ENCODE measurements at places on chromosomes 5 and 9.

GRCh38 chr9:75226403-75227139, 138.3 kb downstream of the OSTF1 start:
- no peak for DNase-seq

DNA sequence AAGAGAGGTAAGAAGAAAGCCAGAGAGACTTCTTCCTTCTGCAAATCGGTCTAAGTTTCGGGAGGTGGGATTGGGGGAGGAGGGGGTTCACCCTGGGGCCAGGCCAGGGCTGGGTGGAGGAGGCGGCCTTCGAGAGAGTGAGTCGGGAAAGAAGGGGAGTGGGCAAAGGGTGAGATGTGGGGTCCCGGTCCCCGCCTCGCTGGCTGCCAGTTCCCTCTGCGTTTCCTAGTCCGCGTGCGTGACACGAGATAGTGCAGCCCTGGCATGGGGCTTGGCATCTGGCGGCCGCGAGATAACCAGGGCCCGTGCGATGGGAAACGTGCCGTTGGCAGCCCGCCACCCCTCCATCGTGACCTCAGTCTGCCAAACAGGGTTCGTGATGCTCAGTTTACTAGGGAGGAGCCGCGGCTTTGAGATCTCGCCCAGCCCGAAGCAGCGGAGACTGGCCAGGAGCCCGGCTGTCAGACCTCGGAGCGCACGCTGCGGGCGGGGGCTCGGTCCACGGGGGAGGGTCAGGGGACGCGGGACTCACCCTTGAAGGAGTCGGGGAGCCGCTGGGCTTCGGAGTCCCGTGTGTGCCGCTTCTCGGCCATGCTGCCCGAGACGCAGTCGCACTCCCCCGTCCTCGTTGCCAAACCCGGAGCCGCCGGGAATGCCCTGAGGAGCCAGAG, at the start of gene STOM:
STOM (minus strand) TSS at position 656 of the 671 bp plus-strand sequence; CDS start at position 593, 63 bp downstream.
- peak; percentile 73 for DNase-seq

DNA sequence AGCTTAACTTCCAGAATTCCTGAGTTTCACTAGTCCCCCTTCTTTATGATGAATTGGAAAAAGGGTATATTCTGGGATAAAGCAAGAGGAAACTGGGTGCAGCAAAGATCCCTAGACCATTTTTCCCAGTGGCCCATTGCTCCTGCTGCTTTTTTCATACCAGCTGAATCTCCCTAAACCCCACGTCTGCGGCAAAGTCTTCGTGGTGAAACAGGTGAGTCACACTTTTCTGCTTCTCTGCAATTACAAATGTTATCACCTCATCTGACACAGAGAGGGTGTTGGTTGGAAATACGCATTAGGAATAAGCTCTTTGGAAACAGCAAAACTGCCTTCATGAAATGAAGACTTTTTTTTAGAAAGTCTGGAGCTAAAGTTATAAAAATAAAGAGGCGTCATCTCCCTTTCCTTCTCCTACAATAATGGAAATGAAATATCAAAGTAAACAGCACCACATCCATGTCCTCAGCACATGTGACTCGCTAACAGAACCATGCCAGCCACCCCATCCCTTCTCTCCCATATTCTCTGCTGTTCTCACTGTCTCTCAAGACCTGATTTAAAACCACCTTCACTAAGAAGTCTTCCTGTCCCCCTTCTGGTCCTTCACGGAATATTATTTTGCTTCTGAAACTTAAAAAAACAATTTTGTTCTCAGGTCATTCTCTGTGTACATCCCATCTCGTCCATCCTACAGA, 39.5 kb upstream of the GLRX start:
- no peak for DNase-seq

- no peak for DNase-seq
Measured at GRCh38 chr5:32991421-32991815, 280.3 kb downstream of the NPR3 start.

GRCh38 chr9:94857791-94858190, 131.3 kb downstream of the AOPEP start:
- DNase-seq, result no peak

DNA sequence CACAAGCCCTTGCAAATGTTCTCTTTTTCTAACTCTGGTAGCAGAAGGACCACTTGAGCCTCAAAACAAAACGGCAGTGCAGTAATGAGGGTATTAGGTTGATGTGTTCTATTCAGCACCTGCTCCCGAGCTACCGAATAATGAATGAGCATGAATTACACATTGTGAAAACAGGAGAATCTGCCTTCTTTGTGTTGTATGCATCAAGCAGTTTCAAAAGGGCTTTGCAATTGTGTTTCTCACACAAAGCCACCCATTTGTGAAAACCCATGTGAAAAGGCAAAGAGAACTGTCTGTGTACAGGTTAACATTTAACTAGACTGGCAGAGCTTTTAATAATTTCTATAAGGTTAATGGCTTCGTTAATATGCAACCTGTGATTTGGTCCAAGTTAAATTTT, 97.8 kb downstream of the STK32A start:
- no peak for DNase-seq

- DNase-seq, result no peak
Measured at GRCh38 chr9:15353892-15354291, 46.9 kb upstream of the TTC39B start.

- DNase-seq, result no peak
Measured at GRCh38 chr9:15936306-15936921, 383.6 kb downstream of the CCDC171 start.

DNA sequence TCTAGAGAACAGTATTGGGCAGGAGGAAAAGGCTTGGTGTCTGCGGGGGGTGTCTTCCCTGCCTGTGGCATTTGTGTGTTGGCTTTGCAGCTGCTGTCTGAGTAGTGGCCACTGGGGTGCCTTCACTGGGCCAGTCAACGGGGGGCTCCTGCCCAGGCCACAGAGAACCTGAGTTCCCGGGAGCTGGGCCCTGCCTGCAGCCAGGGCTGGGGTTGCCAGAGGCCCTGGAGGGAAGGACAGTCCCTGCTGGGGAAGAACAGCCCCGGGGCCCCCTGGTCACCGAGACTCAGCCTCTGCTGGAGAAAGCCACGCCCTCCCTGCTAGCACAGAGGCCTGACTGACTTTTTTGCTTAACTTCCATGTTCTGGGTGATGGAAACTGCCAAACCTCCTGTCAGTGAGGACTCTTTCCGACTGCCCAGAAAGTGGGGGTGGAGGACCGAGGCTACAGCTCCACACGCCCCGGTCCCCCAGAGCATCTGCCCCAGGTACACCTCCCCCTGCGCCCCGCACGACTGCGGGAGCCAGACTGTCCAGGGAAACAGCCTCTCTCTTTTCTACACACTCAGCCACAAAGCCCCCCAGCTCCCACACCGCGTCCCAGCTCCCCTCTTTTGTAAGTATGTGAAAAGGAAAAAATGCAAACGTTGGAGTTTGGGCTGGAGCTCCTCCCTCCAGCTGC, 133.4 kb downstream of the DAB2IP start:
- DNase-seq, result no peak

DNA sequence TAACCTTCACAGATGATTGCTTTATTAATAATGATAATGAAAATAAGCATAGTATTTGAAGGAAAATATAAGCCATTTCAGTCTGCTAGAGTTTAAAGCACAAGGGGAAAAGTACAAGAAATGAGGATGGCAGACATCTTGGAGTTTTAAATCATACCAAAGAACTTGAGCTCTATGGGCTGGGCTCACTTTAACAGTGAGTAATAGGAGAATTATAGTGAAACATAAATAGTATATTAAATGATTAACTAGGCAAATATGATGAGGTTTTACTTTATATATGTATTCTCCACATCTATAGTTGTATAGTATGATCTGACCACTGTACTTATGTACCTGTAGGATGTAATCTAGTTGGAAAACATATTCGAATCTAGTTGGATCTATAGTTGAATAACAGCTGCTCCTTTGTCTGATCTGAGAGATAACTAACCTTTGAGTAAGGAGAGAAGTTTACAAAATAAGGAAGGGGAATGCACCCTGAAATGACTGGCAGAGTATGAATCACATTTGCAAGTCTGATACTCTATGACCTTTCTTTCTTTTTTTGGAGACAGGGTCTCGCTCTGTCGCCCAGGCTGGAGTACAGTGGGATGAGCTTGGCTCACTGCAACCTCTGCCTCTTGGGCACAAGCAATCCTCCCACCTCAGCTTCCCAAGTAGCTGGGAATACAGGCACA, 17.6 kb downstream of the MEGF9 start:
- DNase-seq, result no peak

GRCh38 chr5:112735702-112736101, 2.0 kb upstream of the APC start:
- no peak for DNase-seq

All from ascending aorta (tissue), 2 donors.